ENCODE measurements at places on chromosomes 2 and 18.
A peak's percentile ranks its signal among the peaks of the same experiment; 100 is the strongest.

DNA sequence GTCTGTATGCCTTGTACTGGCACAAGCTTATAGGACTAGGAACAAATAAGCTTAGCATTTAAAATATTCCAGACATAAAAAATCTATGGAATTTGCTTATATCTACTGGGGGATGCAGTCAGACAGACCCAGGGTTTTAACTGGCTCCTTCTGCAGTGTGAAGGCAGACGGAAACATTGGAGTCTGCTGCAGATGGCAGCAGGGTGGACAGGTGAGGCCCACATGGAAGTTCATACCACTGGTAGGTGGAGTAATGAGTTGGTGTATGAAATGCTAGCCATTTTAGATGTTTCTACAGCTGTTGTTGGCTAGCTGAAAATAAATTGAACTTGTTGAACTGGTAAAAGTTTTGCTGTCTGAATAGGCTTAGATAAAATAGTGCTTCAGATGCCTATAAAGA lies 17.7 kb downstream of the SPTBN1 start:
- no peak for DNase-seq

- peak; percentile 92 for DNase-seq
Observed at GRCh38 chr2:95165371-95166064, at the start of gene ZNF2. TSS of gene ZNF2 (plus strand) at chr2:95165809. CDS start at chr2:95176227, 10,418 bp downstream.

GRCh38 chr2:154911729-154912128 lies 213.2 kb downstream of the KCNJ3 start:
- no peak for DNase-seq

DNA sequence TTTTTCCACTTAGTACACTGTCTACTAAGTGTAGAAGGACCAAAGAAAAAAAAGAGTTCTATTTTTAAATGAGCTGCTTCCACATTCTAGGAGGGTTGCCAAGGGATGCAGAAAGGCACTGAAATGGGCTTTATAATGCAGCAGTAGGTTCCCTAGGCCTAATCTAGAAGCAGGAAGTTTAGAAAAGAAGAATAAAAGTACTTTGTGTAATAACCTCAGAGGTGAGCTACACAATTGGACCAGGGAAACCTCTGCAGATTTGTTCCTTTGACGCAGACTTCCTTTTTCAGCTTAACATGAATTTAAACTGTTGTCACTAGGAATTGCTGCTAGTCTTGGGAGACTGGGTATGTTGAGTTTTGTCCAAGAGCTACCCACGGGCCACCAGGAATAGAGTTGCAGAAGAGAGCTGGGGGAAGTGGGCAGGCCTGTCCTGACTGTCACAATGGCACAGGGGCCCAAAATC lies 34.6 kb upstream of the RAB1A start:
- no peak for DNase-seq

DNA sequence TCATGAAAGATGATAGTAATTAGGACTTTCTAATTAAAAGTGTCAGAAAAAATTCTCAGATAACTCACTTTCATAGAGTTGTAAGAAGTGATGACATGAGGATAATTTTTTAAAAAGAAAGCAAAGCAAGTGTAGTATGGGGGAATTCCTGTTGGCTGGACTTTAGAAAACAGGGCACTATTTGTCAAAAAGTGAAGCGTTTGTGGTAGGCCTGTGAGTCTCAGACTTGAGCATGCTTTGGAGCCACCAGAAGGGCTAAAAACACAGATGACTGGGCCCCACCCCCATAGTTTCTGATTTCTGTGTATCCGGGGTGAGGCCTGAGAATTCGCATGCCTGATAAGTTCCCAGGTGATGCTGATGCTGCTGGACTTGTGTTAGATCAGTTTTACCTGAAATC lies 222.6 kb upstream of the LRRTM1 start:
- no peak for DNase-seq

DNA sequence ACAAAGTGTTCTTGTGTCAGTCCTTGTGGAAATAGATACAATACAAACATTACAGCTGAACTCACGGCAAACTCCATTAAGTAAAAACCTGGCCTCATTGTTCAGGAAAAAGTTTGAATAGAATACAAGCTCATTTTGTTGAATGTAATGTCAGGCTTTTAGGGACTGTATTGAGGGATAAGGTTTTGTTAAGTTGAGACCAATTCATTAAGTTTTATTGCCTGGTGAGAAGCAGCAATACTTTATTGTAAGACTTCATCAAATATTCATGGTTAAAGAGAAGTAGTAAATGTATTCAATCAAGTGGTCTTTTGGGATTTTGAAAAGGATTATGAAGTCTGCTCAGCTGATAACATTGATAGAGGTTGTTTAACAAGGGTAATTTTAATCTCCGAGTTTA lies 35.4 kb upstream of the METAP1D start:
- DNase-seq = peak; percentile 32

- no peak for DNase-seq
Observed at GRCh38 chr2:218192902-218193430, 24.0 kb upstream of the ARPC2 start.

DNA sequence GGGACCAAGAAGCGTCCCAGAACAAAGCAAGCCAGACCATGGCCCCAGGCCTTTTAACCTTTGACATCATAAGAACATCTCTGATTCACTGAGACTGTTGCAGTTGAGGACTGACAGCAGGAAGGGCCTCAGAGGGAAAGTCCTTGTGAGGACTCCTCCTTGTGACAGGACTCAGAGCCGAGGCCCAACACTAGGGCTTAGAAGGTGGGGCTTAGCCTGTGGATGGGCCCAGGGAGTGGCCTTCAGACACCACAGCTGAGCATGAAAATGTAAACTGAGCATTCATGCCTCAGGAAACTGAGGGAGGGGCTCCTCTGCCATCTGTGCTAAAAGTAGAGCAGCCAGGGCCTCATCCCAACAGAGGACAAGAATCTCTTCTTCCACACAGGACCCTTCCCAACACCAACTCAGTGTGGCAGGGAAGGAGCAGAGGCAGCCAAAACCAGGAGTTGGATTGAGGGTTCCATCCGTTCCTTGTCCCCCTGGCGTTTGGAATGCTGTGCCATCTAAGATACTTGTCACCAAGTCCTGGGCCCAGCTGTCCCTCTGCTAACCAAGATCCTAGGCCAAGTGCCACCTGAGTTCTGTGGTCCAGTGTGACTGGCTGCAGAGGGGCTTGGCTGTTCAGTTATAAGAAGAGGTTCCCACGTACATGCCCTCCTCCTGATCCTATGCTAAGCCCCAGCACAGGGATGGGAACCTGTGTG lies 37.5 kb upstream of the CAB39 start:
- DNase-seq = no peak

GRCh38 chr18:73365018-73365417 lies 497.2 kb upstream of the NETO1 start:
- no peak for DNase-seq

DNA sequence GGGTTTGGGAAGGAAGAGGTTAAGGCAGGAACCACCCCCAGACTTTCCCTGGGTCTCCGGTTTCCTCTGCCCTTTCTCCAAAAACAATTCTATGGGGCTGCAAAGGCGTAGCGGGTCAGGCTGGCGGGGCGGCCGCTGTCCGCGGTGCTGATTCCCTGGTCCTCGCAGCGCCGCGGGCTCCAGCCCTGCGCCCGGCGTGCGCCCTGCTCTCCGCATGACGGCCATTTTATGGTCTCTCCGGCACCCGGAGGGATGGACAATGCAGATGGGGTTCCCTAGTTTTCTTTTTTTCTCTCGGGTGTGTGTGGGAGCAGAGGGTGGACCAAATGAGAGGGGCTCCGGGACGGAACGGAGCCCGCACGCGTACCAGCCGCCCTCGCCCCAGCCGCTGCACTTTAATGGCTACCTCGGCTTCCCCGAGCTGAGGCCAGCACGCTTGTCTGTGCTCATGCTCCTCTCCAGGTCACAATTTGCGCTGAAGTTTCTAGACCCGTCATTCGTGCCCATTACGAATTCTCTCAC lies 1.6 kb downstream of the ST8SIA3 start:
- DNase-seq = peak; percentile 74

DNA sequence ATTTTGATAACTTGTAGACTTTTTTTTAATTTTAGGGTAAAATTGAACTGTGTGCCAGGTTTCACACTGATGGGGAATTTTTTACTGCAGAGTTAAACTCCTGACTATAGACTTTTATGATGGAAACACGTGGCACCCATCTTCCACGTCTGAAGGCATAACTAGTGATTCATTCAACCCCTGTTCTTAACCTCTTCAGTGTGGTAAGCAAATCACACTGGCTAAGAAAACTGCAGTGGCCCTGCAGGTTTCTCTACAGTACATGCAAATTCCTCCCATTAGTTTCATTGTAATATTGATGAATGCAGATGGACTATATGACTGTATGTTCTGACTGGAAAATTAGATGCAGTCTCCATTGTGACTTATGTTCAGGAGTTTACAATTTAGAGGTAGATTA lies 47.2 kb downstream of the SMAD4 start:
- DNase-seq = no peak

- no peak for DNase-seq
Observed at GRCh38 chr2:226030369-226030768, 630.9 kb downstream of the NYAP2 start.

DNA sequence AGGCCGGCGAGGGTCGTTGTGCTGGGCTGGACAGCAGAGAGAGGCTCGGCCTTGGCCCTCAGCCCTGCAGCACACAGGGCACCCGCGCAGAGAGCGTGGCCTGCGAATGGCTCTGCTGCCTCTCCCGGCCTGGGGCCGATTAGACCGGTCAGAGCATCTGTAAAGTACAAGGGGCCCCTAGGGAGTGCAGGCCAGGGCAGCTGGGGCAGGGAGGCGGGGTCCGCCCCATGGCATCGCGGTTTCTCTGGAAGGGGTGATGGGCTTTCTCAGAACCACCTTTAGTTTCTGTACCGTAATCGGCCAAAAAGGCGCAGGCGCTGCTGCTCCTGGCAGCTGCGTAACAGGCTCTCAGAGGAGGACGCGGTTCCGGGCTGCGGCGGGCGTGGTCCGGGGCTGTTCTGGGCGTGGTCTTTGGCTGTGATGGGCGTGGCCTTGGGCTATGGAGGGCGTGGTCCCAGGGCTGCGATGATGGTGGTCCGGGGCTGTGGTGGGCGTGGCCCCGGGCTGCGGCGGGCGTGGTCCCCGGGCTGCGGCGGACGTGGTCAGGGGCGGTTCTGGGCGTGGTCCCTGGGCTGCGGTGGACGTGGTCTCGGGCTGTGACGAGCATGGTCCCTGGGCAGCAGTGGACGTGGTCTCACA lies 1.5 kb upstream of the GPR148 start:
- no peak for DNase-seq

DNA sequence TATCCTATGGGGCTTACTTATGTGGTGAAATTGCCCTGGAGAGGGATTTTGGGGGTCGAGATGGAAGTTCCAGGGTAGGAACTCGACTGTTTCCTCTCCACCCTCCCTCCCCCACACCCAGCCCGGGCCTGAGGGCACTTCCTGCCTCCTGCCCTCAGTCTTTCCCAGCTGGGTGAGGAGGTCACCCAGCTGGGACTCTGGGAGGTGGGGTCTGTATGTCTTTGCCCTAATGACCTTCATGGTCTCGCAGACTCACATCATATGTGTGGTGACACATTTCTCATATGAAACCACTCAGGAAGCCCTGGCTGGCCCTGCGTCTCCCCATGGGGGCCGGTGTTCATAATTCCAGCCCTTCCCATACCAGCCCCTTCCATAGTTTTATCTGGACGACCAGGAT lies 12.4 kb downstream of the ATOH8 start:
- no peak for DNase-seq

GRCh38 chr2:20080839-20081415 lies 29.5 kb upstream of the LAPTM4A start:
- no peak for DNase-seq

- DNase-seq = peak; percentile 44
Observed at GRCh38 chr2:27705851-27706622, 42.3 kb downstream of the SLC4A1AP start.

DNA sequence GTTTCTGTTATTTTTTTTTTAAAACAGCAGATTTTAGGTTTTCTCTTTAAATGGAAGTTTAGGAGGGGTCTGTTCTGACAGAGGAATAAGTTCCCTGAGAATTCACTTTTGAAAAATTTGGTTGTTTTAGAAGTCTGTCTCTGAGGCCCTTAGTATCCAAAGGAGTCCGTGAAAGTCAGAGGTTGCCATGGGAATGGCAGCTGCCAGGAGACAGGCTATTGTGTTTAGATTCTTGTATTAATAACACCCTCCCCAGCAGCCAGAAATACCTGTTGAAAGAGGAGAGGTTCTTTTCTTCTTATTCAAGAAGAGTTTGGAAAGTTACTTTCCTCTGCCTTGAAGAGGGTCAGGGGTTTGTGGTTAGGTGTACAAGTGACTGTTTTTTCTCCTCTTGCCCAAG lies 29.5 kb downstream of the TNP1 start:
- peak; percentile 28 for DNase-seq

- DNase-seq = no peak
Observed at GRCh38 chr18:70228536-70228935, 23.0 kb upstream of the RTTN start.

GRCh38 chr2:29033656-29034055 lies 40.7 kb downstream of the PCARE start:
- no peak for DNase-seq

DNA sequence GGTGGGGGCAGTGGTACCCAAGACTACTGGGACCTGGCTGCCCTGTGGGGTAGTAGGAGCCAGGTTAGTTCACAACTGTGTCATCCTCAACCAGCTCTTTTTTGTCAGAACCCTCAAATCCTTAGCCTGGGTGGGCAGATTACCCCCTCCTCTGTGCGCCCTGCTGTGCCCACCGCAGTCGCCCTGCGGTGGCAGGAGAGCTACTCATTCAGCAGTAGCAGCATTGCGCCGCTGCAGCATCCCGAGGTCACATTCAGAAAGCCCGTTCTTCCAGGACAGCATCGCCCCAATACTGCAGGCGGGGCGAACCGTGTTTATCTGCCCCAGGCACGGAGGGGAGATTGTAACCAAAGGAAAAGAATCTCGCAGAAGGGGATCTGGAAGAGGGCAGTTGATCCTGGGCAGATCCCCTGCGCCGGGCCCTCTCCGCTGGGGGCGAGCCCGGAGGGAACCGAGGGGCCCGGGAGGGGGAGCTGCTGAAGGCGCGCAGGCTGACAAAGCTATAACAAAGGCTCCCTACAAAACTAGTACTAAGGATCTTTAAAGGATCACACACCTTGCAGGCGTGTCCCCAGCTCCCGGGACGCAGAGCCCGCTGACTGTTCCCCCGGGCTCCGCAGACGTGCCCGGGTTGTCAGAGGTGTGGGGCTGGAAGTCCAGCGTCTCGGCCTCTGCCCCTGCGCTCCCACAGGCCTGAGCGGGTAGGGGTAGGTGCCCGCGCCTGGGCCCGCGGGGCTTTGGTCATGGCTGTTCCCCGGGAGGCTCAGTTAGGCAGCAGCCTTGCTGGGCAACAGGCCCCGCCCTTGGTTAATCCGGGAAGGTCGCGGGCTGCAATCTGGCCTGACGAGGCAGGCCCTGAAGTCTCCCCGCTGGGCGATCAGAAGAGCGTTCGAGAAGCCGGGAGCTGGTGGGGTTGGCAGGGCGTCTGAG lies 13.2 kb downstream of the POU3F3 start:
- DNase-seq = no peak

GRCh38 chr2:146123256-146123655 lies 1603.3 kb upstream of the ZEB2 start:
- no peak for DNase-seq

- no peak for DNase-seq
Observed at GRCh38 chr2:32522770-32523169, 105.1 kb upstream of the TTC27 start.

Data from NCI-H510A treated with DMSO at 0.1 percent for 48 hours (cell line).